ENCODE measurements at places on chromosomes 13 and 19.

GRCh38 chr13:65532231-65532630 lies 1697.9 kb downstream of the PCDH9 start:
- DNase-seq: no peak

DNA sequence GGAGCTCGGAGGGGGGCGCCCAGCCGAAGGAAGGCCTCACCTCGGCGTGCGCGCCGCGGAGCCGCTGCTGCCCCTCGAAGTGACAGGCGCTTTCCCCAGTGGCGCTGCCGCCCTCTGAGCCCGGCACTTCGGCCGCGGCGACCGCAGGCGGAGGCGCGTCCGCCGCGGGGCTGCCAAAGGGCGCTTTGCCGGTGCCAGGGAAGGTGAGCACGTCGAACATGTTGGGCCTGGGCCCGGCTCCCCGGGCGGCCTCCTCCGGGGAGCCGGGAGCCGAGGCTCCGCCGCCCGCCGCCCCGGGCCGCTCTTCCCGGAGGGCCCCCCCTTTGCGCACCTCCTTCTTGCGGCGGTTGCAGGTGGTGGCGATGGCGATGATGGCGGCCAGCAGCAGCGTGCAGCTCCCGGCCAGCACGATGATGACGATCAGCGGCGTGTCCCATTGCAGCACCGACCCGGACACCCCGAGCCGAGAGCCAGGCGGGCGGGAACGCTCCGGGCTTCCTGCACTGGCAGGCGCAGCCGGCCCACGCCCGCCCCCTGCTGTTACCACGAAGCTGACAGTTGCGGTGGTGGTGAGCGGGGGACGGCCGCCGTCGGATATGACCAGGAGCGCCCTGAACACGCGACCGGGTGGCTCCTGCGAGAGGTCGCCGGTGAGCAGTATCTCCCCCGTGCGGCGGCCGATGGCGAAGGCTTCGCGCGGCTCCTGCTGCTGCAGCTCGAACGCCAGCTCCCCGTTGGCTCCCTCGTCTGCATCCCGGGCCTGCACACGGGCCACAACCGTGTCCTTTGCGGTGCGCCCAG lies 2.5 kb downstream of the PCDH8 start:
- no peak for DNase-seq

GRCh38 chr19:49488863-49489537 lies 1.6 kb downstream of the RPL13A start:
- DNase-seq: peak; percentile 36

GRCh38 chr19:11125994-11126685 lies 29.4 kb downstream of the SPC24 start:
- DNase-seq: peak; percentile 65

GRCh38 chr19:41521931-41522555 lies 53.9 kb upstream of the CEACAM21 start:
- peak; percentile 74 for DNase-seq

DNA sequence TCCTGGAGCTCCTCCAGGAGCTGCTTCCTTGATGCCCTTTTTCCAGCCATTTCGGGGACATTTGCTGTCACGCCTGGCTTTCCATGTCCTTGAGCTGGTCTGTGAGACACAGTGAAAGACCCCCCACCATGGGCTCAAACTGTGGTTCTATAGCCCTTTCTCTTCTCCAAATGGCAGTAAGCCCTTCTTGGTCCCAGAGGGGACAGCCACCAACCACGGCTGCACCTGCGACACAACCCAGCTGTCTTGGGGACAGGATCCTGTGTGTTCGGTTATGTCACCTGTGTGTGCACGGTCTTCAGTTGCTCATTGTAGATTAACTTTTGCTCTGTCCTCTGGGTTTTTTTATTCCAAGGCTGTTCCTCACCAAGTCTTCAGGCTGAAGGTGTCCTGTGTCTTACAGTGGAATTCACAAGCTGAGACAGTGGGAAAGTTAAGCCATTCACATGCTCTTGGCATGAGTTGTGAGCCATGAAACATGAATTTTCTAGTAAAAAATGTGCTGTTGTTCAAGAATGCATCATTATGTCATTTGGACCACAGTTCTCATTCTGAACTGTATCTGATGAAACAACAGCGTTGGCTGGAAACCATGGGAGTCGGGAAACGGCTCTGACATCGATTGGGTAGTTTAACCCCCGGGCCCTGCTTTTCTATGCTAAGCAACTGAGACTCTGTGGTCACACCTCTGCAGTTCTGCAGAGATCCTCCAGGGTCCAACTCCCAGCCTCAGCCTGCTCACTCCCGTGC lies 129.5 kb upstream of the MCF2L start:
- DNase-seq: no peak

DNA sequence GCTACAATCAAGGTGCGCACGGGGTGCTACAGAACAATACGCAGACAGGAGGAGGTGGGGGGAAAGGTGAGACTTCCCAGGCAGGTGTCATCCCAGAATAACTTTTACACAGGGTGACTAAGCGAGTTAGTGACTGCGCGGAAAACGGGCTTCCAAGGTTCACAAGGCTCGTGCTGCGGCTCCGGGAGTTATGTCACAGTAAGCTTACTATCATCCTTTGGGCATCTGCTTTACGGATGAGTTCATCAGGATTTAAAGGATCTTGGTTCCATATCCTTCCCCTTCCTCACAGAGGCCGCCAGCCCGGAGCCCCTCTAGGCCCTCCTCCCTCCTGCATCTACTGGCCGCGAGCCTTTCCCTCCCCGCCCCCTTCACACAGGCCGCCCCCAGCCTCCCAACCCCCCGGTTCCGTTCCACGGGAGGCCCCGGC lies 474 bp upstream of the IFT88 start:
- no peak for DNase-seq

DNA sequence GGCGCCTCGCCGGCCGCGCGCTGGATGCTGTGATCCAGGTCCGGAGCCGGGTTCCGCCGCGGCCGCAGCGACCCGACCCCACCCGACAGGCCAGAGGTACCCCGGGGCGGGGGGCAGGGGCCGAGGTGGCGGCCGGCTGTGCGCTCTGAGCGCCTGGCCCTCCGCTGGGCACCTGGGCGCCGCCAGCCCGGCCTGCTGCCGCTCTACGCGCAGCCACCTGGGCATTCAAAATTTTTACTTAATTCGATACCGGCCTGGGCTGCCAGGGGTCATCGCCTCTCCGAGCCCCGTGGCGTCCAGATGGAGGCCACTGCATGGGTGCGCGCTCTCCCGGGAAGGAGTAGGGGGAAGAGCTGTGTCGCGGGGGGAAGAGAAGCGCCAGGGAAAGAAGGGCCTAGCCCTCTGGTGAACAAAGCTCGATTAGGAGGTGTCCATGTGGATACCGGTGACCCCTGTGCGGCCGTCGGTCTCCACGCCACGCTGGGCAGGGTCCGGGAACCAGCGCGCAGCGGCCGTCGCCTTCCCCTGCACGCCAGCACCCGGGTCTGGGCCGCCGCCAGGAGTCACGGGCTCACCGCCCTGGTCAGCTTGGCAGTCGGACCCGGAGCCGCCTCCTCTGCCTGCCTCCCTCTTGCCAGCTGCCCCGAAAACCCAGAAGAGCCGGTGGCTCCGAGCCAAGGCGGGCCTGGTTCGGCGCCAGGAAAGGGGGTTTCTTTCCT lies 666 bp downstream of the BIVM start:
- DNase-seq: no peak

DNA sequence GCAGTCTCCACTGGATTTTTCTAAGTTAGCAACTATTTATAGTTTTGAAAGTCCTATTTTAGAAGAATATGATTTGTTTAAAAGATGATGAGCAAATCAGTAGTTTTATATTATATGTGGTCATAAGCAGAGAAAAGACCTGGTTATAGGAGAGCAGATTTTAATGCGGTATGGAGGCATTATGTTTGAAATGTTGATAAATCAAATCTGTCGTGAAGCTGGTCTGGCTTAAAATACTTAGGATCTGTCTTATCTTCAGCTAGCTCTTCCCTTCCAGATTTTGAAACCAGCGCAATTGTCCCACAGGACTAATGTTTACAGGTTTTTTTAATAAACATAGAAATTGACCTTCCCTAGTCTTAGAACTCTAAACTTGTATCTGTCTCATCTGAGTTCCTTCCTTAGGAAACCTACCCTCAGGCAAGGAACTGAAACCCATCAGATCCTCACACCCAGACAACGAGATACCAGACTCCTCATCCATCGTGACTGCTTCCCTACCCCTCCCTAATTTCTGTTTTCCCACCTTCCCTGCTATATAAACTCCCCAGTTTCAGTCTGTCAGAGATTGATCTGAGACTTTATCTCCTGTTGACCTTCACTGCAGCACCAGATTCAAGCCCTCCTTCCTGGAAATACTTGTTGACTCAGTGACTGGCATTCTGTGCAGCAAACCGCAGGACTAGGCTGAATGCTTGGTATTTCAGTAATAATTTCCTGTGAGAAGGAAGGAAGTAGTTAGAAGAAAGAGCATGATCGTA lies 37.8 kb upstream of the CXCL17 start:
- peak; percentile 10 for DNase-seq

GRCh38 chr19:45216667-45217066 lies 28.5 kb downstream of the EXOC3L2 start:
- DNase-seq: no peak

GRCh38 chr19:20664901-20665781 lies 3.8 kb upstream of the ZNF626 start:
- no peak for DNase-seq

DNA sequence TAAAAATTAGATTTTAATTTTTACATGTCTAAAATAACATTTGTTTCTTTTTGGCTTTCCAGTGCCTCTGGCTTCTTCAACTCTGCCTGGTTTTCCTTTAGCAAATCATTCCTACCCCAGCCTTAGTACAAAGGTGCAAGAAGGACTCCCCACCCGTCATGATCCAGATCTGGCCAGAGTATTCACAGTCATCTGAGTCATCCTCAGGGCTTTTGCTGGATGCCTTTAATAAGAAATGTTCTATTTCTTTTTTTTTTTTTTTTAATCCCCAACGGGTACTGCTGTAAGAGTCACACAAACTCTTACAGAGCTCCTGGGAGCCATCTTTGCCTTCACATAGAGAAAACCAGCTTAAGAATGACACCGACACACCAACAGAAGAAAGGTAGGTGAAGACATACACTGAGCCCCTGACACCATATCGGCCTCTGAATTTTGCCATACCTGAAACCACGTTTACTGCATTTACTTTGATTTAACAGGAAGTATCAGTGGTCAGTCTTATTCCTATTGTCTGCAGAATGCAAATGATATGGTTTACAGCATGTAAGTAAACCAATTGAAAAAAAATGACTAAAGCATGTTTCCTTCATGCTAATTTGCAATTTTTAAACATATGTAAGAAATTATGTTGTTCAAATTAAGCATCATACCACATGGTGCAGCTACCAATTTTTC lies 184.4 kb downstream of the NALCN start:
- DNase-seq: no peak

- no peak for DNase-seq
Observed at GRCh38 chr19:31675193-31675913, 326.1 kb upstream of the TSHZ3 start.

DNA sequence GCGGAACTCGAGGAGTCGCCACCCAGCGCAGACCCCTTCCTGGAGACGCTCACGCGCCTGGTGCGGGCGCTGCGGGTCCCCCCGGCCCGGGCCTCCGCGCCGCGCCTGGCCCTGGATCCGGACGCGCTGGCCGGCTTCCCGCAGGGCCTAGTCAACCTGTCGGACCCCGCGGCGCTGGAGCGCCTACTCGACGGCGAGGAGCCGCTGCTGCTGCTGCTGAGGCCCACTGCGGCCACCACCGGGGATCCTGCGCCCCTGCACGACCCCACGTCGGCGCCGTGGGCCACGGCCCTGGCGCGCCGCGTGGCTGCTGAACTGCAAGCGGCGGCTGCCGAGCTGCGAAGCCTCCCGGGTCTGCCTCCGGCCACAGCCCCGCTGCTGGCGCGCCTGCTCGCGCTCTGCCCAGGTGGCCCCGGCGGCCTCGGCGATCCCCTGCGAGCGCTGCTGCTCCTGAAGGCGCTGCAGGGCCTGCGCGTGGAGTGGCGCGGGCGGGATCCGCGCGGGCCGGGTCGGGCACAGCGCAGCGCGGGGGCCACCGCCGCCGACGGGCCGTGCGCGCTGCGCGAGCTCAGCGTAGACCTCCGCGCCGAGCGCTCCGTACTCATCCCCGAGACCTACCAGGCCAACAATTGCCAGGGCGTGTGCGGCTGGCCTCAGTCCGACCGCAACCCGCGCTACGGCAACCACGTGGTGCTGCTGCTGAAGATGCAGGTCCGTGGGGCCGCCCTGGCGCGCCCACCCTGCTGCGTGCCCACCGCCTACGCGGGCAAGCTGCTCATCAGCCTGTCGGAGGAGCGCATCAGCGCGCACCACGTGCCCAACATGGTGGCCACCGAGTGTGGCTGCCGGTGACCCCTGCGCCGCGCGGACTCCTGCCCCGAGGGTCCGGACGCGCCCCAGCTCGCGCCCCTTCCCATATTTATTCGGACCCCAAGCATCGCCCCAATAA lies 2.3 kb downstream of the AMH start:
- DNase-seq: peak; percentile 49

- DNase-seq: peak; percentile 50
Observed at GRCh38 chr19:41821003-41821735, 23.3 kb downstream of the LYPD4 start.

Data from CD8-positive, alpha-beta T cell (primary cell).